Stimulated activated CD8-positive, alpha-beta memory T cell treated with anti-CD3 and anti-CD28 coated beads, Interleukin-2, amount 100 ng/mL, for 1 hour (primary cell): ENCODE measurements at places on chromosomes 7 and 10.

DNA sequence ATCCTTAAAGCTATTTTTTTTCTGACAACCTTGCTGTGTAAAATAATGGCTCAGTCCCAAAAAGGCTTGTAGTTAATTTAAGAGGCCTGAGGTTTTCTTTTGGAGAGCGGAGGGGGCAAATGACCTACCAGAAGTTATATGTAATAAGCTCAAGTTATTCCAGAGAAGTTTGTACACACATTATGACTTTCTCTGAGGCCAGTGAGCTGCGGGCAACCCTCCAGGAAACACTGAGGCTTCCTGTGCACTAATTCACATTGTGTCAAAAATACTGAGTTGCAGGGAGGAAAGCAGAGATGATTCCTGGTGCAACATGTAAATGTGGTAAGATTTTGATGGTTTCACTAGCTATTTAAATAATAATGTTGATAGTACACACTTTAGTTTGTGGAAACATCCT lies 188.6 kb downstream of the DIP2C start:
- DNase-seq = no peak

DNA sequence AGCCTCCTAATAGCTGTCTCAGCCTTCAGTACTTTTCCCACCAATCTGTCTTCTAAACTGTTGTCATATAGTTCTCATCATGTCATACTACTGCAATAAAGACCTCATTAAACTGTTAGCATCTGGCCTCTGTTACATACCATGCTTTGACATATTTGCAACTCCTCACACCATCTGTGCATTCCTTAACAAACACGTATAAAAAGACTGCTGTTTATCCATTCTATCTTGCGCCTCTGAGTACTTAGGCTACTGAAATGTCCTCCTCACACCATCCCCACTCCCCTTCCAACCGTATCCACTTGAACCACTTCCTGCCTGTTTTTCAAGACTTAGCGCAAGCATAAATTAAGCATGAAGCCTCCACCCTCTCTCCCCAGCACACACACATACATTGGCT lies 41.6 kb downstream of the SLC16A9 start:
- DNase-seq = no peak

- no peak for DNase-seq
Measured at GRCh38 chr10:91343010-91343409, 67.1 kb upstream of the HECTD2 start.

GRCh38 chr10:59577984-59578383 lies 131.7 kb downstream of the SLC16A9 start:
- DNase-seq = no peak

DNA sequence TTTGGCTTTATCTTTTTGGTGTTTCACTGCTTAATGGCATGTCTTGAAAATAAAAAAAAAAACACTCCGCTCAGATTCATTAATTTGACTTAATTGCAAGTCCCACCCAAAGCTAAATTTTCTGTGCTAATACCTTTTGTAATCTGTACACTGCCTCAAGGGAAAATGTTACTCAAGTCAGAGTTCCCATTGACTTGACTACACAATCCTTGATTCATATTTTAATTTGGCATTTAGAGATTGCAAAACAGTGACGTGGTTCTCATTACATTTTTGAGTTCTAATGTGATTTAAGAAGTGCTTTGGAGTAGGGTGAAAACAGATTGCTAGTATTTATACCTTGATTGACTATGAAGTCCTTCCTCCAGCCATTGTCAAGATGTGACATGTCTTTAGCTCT lies 21.3 kb upstream of the LIPM start:
- DNase-seq = no peak

- no peak for DNase-seq
Measured at GRCh38 chr10:42982891-42983506, 93.9 kb upstream of the RET start.

DNA sequence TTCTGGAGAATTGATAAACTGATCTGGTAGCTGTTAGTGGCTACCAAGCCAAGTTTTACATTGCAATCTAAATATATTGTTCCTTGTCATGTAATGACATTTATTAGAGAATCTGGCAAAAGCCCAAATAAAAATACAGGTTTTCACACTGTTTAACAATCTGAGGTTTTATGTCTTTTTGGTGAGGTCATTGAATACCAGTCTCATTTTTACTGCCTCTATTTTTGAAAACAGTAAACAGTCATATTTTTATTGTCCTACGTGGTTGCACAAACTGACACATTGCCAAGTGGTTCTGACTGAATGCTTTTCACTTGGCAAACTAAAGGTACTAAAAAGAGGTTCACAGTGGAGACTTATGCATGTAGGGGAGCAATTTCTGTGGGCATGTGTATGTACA lies 157.5 kb downstream of the PRKG1 start:
- no peak for DNase-seq

DNA sequence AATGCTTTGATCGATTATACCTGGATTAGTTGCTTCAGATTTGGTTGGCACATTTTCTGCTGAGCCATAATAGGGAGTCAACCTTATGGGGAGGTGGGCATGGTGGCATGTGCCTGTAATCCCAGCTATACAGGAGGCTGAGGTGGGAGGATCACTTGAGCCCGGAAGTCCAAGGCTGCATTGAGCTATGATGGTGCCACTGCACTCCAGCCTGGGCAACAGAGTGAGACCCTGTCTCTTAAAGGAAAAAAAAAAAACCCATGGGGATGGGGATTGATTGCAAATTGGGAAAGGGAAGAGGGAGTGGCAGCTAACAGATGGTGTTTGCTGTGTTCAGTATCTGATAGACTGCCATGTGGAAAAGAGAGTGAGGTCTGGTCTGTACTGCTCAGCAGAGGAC lies 11.1 kb downstream of the STK17A start:
- DNase-seq = no peak

DNA sequence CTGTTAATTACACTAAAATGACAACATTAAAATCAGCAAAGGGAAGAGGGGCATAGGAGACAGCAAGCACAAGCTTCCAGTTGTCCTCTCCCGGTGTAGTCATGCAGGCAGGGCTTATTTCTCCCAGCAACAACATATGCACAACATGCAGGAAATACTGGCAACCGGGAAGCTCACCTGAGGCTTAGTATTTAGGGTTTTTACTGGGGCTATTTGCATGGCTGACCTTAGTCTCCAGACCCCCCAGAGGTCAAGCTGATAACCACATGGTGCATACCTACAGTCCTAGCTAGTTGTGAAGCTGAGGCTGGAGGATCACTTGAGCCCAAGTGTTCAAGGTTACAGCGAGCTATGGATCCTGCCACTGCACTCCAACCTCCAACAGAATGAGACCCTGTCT lies 12.8 kb upstream of the JMJD1C start:
- no peak for DNase-seq

DNA sequence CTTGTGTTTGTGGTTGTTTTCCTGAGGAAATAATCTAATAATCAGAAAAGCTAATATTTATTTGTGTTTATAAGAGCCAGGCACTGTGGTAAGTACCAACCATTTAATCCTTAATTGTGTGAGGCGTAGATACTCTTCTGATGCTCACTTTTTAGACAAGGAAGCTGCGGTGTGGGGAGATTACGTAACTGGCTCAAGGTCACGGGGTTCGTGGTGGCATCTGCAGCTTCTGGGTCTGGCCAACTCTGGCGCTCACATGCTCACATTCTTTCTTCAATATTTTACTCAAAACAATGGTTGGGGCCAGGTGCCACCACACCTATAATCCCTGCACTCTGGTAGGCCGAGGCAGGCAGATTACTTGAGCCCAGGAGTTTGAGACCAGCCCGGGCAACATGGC lies 77.6 kb downstream of the RALA start:
- no peak for DNase-seq

DNA sequence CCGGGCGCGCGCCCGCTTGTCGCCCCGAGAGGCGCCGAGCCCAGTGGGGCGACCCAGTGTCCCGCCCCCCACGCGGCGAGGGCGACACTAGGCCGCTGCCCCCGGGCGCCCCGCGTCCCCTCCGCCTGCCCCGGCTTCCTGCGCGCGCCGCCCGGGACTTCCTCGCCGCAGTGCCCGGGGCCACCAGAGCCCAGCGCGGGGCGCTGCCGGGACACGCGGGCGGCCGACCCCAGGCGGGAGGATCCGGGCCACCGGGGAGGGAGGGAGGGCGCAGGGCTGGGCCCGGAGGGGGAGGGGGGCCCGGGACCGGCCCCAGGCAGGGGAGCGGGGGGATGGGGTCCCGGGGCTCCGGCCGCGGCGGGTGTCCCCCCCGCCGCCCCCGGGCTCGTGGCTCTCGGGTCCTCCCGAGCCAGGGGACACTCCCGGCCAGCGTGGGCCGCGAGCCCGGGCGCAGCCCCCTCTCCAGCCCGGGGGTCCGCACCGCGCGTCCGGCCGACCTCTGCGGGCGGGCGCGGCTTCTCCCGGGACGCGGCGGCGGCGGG lies 435 bp upstream of the PWWP2B start:
- peak; percentile 42 for DNase-seq

GRCh38 chr7:46129831-46130230 lies 208.8 kb upstream of the IGFBP3 start:
- no peak for DNase-seq

GRCh38 chr10:73801253-73801590 lies 10.2 kb downstream of the NDST2 start:
- no peak for DNase-seq

- DNase-seq = no peak
Measured at GRCh38 chr10:12780634-12781601, 220.6 kb downstream of the CCDC3 start.

GRCh38 chr7:136617176-136617575 lies 251.3 kb upstream of the CHRM2 start:
- no peak for DNase-seq

GRCh38 chr7:113109718-113110117 lies 8.6 kb downstream of the SMIM30 start:
- no peak for DNase-seq

DNA sequence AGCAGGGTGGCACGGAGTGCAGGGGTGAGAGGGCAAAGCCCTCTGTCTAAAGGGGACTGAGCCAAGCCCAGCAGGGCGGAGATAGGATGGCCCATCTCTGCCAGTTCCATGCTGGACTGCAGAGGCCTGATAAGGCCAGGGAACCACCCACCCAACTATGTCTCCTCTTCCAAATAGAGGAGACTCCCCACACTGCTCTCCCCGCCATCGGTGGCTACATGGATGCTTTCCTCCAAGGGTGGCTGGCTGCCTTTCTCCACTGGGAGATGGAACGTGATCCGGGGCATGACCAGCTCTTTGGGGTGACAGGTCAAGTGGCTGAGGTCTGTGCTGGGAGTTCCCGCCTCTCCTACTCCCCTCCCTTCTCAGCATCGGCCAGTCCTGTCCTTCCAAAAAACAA lies 58.1 kb upstream of the MXI1 start:
- no peak for DNase-seq

- DNase-seq = no peak
Measured at GRCh38 chr10:116719804-116720203, 22.6 kb downstream of the HSPA12A start.

DNA sequence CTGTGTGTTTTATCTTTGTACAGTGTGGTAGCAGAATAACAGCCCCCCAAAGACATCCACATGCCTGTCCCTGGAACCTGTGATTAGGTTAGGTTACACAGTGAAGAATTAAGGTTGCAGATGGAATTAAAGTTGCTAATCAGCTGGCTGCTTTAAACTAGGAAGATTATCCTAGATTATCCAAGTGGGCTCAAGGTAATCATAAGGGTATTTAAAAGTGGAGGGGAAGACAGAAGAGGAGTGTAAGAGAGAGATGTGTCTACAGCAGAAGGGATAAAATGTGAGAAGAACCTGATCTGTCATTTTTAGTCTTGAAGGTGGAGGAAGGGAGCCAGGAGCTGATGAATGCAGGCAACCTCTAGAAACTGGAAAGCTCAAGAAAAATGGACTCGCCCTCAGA lies 117.6 kb downstream of the ARHGAP22 start:
- no peak for DNase-seq

- DNase-seq = no peak
Measured at GRCh38 chr7:44959433-44959951, 19.3 kb downstream of the MYO1G start.

DNA sequence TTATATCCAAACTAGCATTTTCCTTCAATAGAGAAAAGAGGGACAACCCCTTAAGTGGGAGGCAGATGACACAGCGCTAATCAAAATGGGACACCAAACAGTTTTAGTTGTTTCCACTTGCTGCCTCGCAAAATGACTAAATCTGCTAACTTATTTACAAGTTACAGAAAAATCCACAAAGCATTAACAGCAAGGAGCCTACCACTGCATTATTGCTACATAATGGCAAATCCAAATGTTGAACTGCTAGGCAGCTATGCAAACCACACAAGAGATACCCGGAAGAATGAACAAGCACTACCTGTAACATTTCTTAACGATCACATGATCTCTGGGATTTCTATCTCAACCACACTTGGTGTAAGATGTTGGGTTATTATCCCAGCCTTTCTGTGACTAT lies 96.7 kb downstream of the SFMBT2 start:
- no peak for DNase-seq

- DNase-seq = no peak
Measured at GRCh38 chr10:35492386-35493195, 112.5 kb upstream of the GJD4 start.

DNA sequence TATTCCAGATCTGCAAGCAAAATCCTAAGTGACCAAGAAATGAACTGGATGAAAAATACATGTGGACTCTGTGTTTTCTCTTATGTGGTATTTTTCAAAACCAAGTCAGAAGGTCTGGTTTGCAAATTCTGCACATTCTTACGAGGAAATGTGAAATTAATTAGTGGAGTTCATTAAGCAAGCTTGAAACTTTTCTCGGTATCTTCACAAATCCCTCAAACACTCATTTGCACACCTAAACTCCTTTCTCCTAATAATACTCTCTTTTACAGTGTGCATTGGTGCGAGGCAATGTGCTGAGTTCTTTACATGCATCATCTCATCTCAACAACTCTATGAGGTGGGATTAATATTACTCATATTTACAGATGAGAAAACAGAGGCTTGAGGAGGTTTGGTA lies 82.1 kb downstream of the MTERF1 start:
- DNase-seq = no peak

GRCh38 chr7:55325371-55325792 lies 39.8 kb upstream of the LANCL2 start:
- DNase-seq = no peak

DNA sequence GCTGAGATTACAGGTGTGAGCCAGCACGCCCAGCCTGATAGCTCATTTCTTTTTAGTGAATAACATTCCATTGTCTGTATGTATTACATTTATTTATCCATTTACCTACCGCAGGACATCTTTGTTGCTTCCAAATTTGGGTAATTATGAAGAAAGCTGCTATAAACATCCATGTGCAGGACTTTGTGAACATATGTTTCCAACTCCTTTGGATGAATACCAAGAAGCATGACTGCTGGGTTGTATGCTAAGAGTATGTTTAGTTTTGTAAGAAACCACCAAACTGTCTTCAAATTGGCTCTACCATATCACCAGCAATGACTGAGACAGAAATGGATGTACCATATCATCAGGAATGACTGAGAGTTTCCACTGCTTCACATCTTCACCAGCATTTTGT lies 200.2 kb upstream of the TMEM196 start:
- DNase-seq = no peak

- DNase-seq = no peak
Measured at GRCh38 chr7:38704041-38704547, 72.9 kb upstream of the AMPH start.

DNA sequence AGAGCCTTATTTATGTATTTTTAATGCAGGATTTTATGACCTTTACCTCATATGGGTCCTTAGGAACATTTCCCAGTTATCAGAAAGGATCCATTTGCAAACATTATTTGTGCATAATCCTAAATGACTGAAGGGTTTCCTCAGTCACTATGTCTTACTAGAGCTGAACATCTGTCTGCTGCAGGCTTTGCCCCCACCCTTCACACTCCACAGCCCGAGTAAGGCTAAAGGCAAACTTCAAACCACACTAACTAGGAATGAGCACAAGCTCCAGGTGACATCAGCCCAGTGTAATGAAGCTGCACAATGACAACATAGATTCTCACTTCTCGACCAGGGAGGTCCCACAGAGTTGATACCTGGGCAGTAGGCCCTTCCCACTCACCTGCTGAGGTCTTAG lies 491.3 kb upstream of the MKI67 start:
- DNase-seq = no peak
